T-helper 2 cell (primary cell): ENCODE measurements at places on chromosomes 16 and 17.

DNA sequence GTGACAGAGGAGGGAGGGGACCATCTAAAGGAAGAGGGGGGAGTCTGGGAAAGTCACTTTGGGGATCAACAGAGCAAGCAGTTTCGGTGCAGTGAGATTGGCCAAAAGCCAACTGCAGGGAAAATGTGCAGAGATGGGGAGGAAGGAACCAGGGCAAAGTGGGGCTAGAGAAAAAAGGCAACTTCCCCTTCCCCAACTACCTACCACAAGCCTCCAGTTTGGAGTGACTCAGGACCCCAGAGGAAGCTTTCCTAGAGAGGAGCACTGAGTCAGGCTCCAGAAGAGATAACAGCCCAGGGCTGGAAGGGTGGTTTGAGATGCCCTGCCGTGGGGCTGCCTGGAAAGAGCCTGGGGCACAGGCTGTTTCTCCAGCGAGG lies 6.9 kb upstream of the CD300LD start:
- no peak for DNase-seq

- DNase-seq, result no peak
These were observed 368.8 kb downstream of the SLC39A11 start for GRCh38 chr17:72723711-72724110.

DNA sequence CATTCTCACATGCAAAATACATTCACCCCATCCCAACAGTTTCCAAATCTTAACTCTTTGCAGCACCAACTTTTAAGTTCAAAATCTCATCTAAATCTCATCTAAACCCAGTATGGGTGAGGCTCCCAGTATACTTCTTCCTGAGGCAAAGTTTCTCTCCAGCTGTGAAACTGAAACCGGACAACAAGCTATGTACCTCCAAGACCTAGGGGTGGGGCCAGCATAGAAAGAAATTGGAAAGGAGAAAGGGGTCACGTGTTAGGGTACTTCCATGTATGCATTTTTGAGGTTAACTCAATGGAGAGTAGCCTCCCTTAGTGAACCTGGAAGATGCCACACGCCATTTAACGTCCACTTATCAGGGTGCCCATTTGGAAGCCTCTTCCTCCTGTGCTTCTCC lies 23.9 kb upstream of the LRRC75A start:
- no peak for DNase-seq

DNA sequence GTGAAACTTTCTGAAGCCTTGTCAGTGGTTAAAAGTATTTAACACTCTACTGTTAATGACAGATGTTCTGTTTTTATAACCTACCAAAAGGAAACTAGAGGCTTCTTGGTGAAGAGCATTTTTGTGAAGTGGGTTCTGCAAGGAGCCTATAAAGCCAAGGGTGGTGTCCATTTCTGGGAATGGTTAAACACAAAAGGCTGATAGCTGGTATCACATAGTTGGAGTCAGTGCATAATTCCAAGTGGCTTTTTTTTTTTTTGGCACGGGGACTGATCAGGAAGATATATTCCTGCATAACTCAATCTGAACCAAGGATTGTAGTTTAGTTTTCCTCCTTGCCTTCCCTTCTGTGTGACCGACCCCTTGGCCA lies 27.6 kb upstream of the KPNB1 start:
- DNase-seq, result no peak

GRCh38 chr16:28935924-28936783 lies 4.4 kb downstream of the CD19 start:
- DNase-seq, result peak; percentile 76

DNA sequence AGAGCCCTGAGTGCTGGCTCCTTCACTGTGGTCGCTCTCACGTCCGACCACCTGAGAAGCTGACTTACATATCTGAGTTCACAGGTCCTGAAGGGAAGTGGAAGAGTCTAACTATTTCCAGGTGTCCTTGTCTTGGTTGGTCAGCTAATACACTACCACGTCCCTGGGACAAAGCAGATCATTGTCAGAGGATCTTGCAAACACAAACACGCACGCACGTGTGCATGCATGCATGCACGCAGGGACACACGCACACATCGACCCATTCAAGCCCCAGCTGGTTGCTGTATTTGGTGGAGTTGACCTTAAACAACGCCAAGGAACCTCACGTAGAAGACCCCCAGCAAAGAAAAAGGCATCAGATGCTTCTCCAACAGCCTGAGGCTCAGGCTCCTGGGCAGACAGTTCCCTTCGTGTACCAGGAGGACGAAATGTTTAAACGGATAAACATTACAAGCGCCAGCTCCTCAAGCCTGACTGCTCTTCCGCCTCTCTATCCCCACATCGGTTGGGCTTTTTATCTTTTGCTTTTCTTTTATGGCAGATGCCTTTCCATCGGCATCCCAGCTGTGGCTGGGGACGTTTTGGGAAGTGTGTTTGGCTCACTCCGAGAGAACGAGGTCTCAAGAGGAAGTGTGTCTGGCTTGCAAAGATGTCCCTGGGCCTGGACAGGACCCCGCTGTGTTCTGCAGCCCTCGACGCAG lies 95.8 kb downstream of the TBC1D16 start:
- no peak for DNase-seq

GRCh38 chr17:2421315-2422147 lies 20.7 kb upstream of the MNT start:
- DNase-seq, result no peak

- DNase-seq, result peak; percentile 92
These were observed 16.7 kb downstream of the RFFL start for GRCh38 chr17:35046740-35047283.

- DNase-seq, result no peak
These were observed 7.3 kb downstream of the AMZ2 start for GRCh38 chr17:68255151-68255550.

- no peak for DNase-seq
These were observed 7.8 kb upstream of the CCL17 start for GRCh38 chr16:57396786-57397185.

- DNase-seq, result no peak
These were observed 1.4 kb upstream of the SLC5A11 start for GRCh38 chr16:24844101-24845030.

- no peak for DNase-seq
These were observed 95.5 kb downstream of the PMP22 start for GRCh38 chr17:15169676-15170075.

DNA sequence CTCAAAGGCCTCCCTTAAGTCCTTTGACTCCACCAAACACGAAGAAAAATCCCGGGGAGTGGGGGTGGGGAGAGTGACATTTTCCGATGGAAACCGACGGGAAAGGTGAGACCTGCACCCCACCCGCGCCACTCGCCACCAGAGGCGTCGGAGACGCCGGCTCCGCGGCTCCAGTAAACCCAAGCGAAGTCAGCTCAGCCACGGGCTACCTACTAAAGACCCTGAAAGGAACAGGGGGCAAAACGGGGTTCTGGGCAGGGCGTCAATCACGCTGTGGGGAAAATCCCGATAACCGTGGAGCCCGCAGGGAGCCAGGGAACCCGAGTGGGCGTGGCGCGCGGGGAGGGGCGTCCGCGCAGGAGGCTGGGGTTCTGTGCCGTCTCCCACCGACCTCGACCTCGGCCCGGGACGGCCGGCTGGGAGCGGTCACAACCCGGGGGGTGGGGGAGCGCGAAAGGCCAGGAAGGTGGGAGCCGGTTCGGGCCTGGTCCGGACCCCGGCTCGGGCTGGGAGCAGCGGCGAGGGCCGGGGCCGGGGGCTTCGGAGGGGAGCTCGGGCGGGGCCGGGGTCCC lies 565 bp downstream of the WDR45B start:
- DNase-seq, result peak; percentile 20

- DNase-seq, result no peak
These were observed 157.5 kb downstream of the BANP start for GRCh38 chr16:88108762-88109161.

DNA sequence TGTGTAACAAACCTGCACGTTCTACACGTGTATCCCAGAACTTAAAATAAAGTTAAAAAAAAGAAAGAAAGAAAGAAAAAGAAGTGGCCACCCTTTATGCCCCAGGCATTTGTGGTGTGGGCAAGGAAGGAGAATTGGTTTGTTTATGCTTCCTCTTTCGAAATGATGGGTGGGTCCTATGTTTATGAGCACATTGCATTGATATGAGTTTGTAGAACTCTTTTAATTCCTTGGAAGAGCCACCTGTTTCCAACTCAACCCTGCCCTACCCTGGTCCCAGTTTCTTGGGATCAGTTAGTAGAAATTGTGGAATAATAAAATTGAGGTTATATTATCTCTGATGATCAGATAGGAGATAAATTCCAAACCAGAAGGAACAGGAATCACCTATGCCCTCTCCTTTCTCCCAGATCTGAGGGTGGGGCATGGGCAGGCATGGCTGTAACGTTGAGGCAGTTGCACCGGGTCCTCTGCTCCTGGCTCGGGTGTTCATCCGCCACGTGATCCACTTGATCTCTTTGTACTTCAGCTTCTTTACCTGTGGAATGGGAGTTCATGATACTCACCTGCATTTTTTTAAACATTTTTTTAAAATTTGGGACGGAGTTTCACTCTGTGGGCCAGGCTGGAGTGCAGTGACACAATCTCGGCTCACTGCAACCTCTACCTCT lies 15.9 kb downstream of the CHAD start:
- DNase-seq, result no peak

DNA sequence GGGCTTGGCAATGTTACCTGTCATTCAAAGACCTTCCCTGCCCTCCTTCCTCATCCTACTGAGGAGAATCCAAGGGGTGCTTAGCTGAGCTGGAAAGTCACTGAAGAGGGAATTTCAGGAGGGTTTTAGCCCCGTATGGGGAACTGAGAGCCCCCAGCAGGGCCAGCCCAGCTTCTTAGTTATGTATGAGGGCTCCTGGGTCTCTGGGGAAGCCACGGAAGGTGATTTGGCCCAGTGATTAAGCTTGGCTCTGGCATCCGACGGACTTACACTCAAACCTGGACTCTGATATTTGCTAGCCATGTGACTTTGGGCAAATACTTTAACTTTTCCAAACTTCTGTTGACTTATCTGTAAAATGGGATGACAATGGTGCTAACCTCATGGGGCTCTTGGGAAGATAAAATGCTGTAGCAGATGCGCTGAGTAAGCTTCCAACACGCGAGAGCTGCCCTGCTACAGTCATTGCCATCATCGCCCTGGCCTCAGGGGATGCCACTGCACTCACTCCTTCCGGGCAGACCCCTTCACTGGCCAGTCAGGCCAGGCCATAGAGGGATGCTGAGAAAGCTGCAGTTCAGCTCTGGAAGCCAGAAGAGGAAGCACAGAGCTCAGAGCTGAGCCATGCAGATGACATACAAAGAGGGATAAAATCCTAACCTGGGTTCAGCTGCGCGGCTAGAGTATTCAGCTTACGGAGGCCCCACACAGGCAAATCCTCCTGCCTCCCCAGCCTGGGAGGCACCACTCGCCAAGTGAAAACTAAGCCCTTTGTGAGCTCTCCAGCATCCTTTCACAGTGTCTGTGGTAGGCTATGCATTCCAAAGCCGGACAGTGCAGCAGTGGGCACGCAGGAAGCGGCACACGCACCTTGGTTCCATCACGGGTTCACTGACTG lies 44.9 kb upstream of the PIK3R6 start:
- no peak for DNase-seq
